Activated T-helper 1 cell treated with anti-CD3 and anti-CD28 coated beads, Interleukin-12 subunit alpha, Interleukin-12 subunit beta, Interleukin-2, Interleukin-4 antibody, amounts not matched to agents 30 ng/mL and 10 ng/mL and 1 ng/mL, durations not matched to agents 14 hours and 24 hours and 36 hours (primary cell): ENCODE measurements at places on chromosomes 1 and 21. TPM values are rescaled to one million over a fixed set of nuclear protein-coding genes. Genes with fewer than 3 reads are reported as not detected.

DENND2D gene
- 205 and 206 TPM in 2 replicates for total RNA-seq

CSF3R gene
- 0.24 and 0.54 TPM in 2 replicates for total RNA-seq

RAVER2 gene
- total RNA-seq: 0.34 and 0.36 TPM in 2 replicates

ZNF593OS gene
- total RNA-seq: not detected in 2 replicates

OR2T10 gene
- not detected in 2 replicates for total RNA-seq

DIPK1A gene
- total RNA-seq: 20.3 and 20.8 TPM in 2 replicates

LEMD1 gene
- total RNA-seq: not detected in 2 replicates

THEMIS2 gene
- 28.7 and 33.5 TPM in 2 replicates for total RNA-seq

GRCh38 chr1:88101041-88101440, 583.0 kb upstream of the PKN2 start:
- H3K36me3 ChIP-seq: no peaks in the 10 kb centered on the region
- DNase-seq: no peak
- H3K4me3 ChIP-seq: no peak overlapping the region
- H3K4me1 ChIP-seq: no peaks in the 10 kb centered on the region
- no peak overlapping the region for H3K27ac ChIP-seq

GRCh38 chr21:37737996-37738395, 178.3 kb downstream of the KCNJ6 start:
- H3K4me3 ChIP-seq: no peak overlapping the region
- DNase-seq: no peak
- H3K36me3 ChIP-seq: no peaks in the 10 kb centered on the region
- H3K4me1 ChIP-seq: no peaks in the 10 kb centered on the region

DNA sequence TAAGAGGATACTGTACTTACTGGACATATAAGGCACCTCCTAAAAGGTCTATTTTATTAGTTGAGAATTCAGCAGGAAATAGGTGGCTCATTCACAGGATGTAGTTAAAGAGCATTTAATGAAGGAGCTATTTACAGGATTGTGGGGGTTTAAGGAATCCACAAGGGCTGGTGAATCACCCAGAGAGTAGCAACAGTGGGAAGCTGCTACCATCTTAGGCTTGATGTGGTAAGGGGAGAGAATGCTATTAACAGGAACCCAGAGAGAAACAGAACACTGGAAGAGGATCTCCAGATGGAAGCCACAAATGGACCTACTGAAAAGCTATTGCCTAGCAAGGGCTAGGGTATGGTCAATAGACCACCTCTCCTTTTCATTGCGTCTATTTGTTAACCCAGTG, 52.0 kb upstream of the COL11A1 start:
- H3K4me3 ChIP-seq: no peak overlapping the region
- no peak for DNase-seq
- H3K27me3 ChIP-seq: no peaks in the 10 kb centered on the region
- no peaks in the 10 kb centered on the region for H3K36me3 ChIP-seq

GRCh38 chr1:240827786-240828185, 215.8 kb upstream of the GREM2 start:
- H3K4me3 ChIP-seq: no peak overlapping the region
- no peaks in the 10 kb centered on the region for H3K36me3 ChIP-seq
- no peak for DNase-seq
- no peak overlapping the region for H3K27ac ChIP-seq

- H3K4me3 ChIP-seq: no peak overlapping the region
- no peaks in the 10 kb centered on the region for H3K36me3 ChIP-seq
- no peak for DNase-seq
Measured at GRCh38 chr1:66624412-66625060, 90.6 kb downstream of the SGIP1 start.

GRCh38 chr1:1021010-1021919, 1.3 kb downstream of the AGRN start:
- peak overlapping the region; percentile 61 for H3K4me3 ChIP-seq
- no peak for DNase-seq
- no peak overlapping the region for H3K27ac ChIP-seq
- peaks cover 8% of the 10 kb centered on the region for H3K4me1 ChIP-seq

GRCh38 chr1:110339407-110340206, 430 bp downstream of the RBM15 start:
- H3K27ac ChIP-seq: no peak overlapping the region
- no peak overlapping the region for H3K4me3 ChIP-seq
- DNase-seq: peak; percentile 53
- H3K4me1 ChIP-seq: peaks cover 60% of the 10 kb centered on the region

DNA sequence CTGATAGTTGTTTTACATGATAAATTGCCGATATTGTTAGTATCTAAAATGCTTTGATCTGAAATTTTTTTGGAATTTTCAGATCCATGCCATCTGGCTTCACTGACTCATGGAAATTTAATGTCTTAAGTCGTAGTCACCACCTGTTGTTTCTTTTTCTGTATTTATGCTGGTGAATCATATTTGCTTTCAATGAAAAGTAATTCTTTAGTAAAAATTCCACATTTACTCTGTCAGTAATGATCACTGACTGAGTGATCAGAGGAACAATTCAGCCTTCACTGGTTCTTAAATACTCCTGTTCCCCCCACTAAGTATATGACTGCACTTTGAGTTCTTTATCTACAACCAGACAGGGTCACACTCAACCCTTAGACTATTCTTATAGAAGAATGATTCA, 185.6 kb upstream of the NRIP1 start:
- H3K4me1 ChIP-seq: no peaks in the 10 kb centered on the region
- H3K27me3 ChIP-seq: peaks cover 2% of the 10 kb centered on the region
- H3K4me3 ChIP-seq: no peak overlapping the region
- DNase-seq: no peak
- no peak overlapping the region for H3K27ac ChIP-seq

- DNase-seq: no peak
- no peaks in the 10 kb centered on the region for H3K4me1 ChIP-seq
- H3K27me3 ChIP-seq: no peaks in the 10 kb centered on the region
- H3K4me3 ChIP-seq: no peak overlapping the region
Measured at GRCh38 chr21:15241997-15242736, 177.4 kb upstream of the NRIP1 start.

GRCh38 chr21:21666689-21667088, 668.5 kb downstream of the NCAM2 start:
- H3K27me3 ChIP-seq: no peaks in the 10 kb centered on the region
- DNase-seq: no peak
- no peak overlapping the region for H3K27ac ChIP-seq
- no peak overlapping the region for H3K4me3 ChIP-seq
- H3K4me1 ChIP-seq: no peaks in the 10 kb centered on the region

GRCh38 chr1:222010306-222010705, 268.4 kb upstream of the DUSP10 start:
- H3K36me3 ChIP-seq: no peaks in the 10 kb centered on the region
- H3K4me3 ChIP-seq: no peak overlapping the region
- H3K27ac ChIP-seq: no peak overlapping the region
- peaks cover 16% of the 10 kb centered on the region for H3K27me3 ChIP-seq
- no peak for DNase-seq

DNA sequence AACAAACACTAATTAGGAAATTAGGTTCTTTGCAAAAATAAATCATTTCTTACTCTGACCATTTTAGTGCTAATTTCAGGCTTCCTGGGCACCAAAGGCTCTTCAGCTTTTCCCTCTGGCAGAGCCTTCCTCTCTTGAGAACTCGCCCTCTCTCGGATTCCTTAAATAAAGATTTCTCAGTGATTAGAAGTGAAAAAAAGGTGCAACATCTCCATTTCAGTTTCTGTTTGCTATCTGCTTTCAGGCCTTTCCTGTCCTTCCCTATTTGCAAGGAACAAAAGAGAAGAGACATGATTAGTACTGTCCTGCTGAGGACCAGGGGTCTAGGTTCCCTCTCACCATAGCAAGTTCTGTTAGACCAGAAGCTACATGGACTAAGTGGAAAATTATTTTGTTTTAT, 27.8 kb upstream of the CACYBP start:
- no peak for DNase-seq
- peaks cover 38% of the 10 kb centered on the region for H3K36me3 ChIP-seq
- no peak overlapping the region for H3K27ac ChIP-seq
- no peaks in the 10 kb centered on the region for H3K27me3 ChIP-seq

GRCh38 chr1:212612041-212612961, 3.7 kb downstream of the ATF3 start:
- peaks cover 5% of the 10 kb centered on the region for H3K27me3 ChIP-seq
- H3K4me1 ChIP-seq: peaks cover 58% of the 10 kb centered on the region
- DNase-seq: no peak
- no peak overlapping the region for H3K4me3 ChIP-seq
- H3K36me3 ChIP-seq: peaks cover 37% of the 10 kb centered on the region

DNA sequence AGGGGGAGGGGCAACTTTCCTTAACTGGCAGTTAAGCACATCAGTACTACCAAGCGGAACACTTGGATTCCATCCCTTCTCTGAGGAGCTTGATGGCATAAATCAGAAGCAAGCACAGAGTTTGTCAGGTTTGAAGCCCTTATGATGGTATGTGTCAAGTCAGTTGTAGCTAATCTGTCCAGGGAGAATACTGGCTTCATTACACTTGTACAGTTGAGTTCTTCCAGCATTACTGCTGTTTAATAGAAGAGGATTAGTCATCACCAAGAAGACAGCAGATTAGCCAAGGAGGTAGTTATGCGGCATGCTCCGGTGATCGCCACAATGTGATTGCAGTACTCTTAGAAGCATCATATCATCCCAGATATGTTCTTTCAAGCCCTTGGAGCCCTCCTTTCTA, 2.1 kb upstream of the TDRD5 start:
- H3K27me3 ChIP-seq: peaks cover 26% of the 10 kb centered on the region
- H3K4me1 ChIP-seq: no peaks in the 10 kb centered on the region
- no peaks in the 10 kb centered on the region for H3K36me3 ChIP-seq
- no peak for DNase-seq

DNA sequence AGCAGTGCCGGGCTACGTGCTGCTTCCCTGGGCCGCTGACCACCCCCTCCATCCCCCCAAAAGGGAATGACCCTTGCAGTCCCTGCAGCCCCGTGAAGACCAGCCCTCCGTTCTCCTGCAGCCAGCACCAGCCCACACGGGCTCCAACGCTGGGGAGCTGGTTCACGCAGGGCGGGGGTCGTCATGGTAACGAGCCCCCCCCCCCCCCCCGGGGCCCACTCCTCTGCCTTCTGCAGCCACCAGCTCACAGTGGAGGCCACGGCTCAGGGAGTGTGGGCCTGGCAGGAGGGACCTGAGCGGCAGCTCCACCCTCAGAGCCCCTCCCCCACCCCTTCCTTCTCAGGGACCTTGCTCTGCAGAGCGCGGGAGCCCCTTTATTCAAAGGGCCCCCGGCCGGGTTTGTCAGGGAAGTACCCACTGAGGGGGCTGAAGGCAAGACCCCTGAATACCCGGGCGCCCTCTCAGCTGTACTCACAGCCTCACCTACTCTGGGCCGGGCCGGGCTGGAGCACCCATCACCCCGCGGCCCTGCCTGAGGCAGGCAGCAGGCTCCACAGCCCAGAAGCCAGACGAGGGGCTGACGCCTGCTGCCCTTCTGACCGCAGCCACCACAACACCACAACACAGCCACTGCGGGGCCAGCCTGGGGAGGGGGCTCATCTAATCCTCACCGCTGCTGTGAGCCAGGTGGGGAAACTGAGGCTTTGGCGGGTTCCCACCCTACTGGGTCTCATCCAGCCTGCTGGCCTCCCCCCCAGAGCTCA, 12.6 kb downstream of the MEGF6 start:
- no peak for DNase-seq
- peaks cover 7% of the 10 kb centered on the region for H3K4me1 ChIP-seq
- H3K4me3 ChIP-seq: no peak overlapping the region
- H3K27ac ChIP-seq: no peak overlapping the region
- no peaks in the 10 kb centered on the region for H3K36me3 ChIP-seq

DNA sequence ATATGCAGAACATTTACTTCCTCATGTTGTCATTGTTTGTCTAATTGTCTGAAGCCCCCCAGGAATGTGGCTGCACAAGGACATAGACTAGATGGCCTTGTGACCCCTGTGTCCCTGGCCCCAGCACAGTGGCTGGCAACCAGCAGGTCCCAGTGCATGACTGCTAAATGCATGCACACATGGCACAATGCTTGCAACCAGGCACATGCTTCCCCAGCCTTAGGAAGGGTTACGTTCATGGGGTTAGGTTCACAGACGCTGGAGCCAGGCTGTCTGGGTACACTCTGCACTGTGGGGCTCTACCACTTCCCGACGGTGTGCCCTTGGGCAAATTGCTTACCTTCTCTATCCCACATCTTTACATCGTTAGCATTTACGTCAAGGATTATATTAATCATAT, 21.2 kb upstream of the CLIC6 start:
- H3K27me3 ChIP-seq: peaks cover 7% of the 10 kb centered on the region
- DNase-seq: no peak
- peaks cover 12% of the 10 kb centered on the region for H3K4me1 ChIP-seq
- no peaks in the 10 kb centered on the region for H3K36me3 ChIP-seq
- no peak overlapping the region for H3K4me3 ChIP-seq

DNA sequence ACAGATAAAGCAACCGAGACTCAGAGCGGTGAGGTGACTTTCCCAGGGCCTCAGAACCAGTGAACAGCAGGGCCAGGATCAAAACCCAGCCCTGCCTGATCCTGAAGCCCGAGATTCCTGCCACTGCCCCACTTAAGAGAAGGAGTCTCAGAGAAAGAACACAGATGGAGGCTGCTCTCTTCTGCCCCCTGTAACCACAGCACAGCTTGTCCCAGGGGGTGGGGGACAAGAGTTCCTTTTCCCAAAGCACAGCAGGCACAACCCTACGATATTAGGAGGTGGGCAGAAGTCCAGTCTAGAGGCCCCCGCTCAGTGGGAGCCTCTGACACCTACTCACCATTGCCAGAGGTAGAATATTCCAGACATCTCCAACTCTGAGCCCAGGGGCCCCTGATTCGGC, 24.0 kb upstream of the VWA5B1 start:
- H3K27ac ChIP-seq: no peak overlapping the region
- DNase-seq: no peak
- no peaks in the 10 kb centered on the region for H3K4me1 ChIP-seq

- no peaks in the 10 kb centered on the region for H3K36me3 ChIP-seq
- H3K27me3 ChIP-seq: peaks cover 3% of the 10 kb centered on the region
- no peak overlapping the region for H3K27ac ChIP-seq
- no peaks in the 10 kb centered on the region for H3K4me1 ChIP-seq
- DNase-seq: no peak
- H3K4me3 ChIP-seq: no peak overlapping the region
Measured at GRCh38 chr1:157852476-157852875, 10.9 kb upstream of the CD5L start.

- H3K4me3 ChIP-seq: no peak overlapping the region
- DNase-seq: no peak
- no peaks in the 10 kb centered on the region for H3K4me1 ChIP-seq
- no peak overlapping the region for H3K27ac ChIP-seq
Measured at GRCh38 chr21:15592957-15593356, 136.8 kb upstream of the USP25 start.

GRCh38 chr21:33480481-33481103, 818 bp upstream of the TMEM50B start:
- H3K4me1 ChIP-seq: peaks cover 23% of the 10 kb centered on the region
- H3K27me3 ChIP-seq: peaks cover 6% of the 10 kb centered on the region
- peak overlapping the region; percentile 88 for H3K4me3 ChIP-seq
- peak overlapping the region; percentile 83 for H3K27ac ChIP-seq

- peaks cover 7% of the 10 kb centered on the region for H3K27me3 ChIP-seq
- H3K4me1 ChIP-seq: no peaks in the 10 kb centered on the region
- no peak overlapping the region for H3K4me3 ChIP-seq
- H3K27ac ChIP-seq: no peak overlapping the region
- H3K36me3 ChIP-seq: no peaks in the 10 kb centered on the region
- DNase-seq: no peak
Measured at GRCh38 chr1:31248276-31248675, 8.6 kb upstream of the NKAIN1 start.
